ENCODE measurements at places on chromosomes 6 and 20.

- no peak for DNase-seq
Observed at GRCh38 chr20:31823360-31824124, 4.4 kb downstream of the MYLK2 start.

- DNase-seq: no peak
Observed at GRCh38 chr6:16286151-16286522, 47.8 kb downstream of the GMPR start.

DNA sequence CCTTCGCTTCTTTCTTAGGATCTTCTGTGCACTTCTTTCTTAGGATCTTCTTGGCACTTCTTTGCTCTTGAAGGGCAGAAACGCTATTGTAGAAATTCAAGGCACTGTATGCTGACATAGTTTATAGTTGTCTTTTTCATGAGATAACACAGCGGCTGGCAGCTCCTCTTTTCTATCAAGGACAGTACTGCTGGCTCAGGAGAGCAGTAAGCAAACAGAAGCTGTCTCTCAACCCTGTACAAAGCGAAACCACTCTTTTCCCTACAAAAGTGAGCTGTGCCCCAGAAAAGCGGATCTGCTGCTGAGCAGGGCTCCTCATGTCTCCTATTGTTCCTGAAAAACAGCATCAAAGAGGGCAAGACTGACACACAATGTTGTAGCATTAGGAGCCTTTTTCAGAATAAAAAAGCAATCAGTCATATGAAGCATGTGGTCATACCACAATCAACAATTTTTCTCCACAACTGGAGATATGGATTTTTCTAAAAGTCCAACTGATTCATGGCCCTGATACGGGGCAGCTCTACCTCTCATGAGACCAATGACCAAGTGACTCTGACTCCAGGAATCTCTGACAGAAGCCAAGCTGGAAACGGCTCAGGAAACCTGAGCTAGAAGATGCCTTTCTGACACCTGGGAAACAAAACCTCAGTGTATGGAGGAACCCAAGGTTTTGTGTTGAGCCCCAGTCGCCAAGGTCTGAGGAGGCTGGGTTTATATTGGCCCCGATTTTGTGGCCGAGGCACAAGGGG lies 255.9 kb downstream of the ESR1 start:
- no peak for DNase-seq

DNA sequence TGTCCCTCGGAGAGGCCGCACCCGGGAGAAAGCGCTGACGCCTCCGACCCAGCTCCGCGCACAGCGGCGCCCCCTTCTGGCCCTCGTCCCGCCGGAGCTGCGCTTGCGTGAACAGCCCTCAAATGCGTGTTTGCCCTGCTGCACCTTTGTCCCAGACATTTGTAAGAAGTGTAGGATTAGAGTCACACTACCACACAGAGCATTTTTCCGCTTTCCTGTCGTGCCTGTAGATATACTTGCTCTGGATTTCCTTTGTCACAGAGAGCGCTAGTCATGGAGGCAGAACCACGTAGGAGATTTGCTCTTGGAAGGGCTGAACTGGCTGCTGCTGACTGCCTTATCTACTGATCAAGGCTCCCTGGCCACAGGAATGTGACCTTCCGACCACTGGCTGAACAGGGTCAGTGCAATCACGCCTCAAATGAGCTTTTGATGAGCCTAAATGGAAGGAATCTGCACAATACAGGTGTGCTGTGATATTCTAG lies 62.3 kb downstream of the PAX1 start:
- no peak for DNase-seq

DNA sequence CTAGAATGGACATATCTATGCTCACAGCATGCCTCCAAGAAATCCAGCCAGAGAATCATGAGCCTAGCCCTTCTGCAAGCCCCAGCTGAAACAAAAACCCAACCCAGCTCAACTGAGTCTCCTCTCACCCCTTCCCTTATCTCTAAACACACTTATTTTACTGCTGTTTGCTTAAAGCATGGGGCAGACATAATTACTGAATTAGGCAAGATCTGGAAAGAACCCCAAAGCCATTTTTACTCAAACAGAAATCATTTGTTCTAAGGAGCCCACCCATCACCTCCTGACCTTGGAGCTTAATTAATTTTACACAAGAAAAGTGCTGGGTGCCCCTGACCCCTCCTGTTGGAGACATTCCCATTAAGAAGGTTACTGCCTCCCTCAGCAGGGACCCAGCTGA lies 291.6 kb downstream of the MAFB start:
- DNase-seq: no peak

DNA sequence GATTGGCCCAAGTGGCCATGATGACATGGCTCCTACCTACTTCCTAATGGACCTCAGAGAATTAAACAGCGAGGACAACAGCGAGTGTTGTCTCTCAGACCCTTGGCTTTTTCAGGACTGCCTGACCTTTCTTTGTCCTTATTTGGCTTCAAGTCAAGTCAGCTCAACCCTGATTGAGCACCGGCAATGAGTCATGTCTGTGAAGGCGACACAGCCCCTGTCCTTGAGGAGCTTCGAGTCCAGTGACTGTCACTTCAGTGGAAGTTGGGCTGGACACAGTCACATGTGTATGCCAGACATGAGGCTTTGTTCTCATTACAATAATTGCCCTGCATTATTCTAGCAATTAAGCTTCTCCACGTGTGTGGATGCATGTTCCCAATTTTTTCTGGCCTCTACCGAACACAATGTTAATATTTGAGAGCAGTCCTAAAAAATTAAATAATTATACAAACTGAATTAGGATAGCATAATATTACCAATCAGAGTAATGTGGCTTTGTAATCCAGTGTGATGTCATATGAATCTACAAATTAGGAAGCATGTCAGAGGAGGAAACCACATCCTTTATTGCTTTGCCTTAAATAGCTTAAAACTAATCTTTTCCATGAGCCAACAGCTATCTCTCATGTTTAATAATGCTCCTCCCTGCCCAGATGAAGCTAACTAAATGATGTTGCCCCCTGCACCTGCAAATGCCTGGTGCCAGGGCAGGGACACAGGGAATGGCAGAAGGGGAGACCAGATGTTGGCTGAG lies 178.6 kb downstream of the CDH26 start:
- no peak for DNase-seq

DNA sequence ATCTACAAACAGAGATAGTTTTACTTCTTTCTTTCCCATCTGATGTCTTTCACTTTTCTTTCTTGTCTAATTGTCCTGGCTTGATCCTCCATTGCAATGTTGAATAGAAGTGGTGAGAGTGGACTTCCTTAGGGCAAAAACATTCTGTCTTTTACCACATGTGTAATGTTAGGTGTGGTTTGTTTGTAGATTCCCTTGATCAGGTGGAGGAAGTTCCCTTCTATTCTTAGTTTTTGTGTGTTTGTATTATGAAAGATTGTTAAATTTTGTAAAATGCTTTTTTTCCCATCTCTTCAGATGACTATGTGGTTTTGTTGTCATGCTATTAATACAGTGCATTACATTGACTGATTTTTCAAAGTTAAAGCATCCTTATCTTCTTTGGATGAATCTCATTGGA lies 41.6 kb upstream of the DUSP22 start:
- DNase-seq: no peak
